MCF 10A (cell line): ENCODE measurements at places on chromosomes 5 and 9. TPM values are rescaled to one million over a fixed set of nuclear protein-coding genes. Genes with fewer than 3 reads are reported as not detected.
A peak's percentile ranks its signal among the peaks of the same experiment; 100 is the strongest.

The GPX8 gene
- total RNA-seq: 37.2 and 38.8 TPM in 2 replicates

The ADCY2 gene
- total RNA-seq: not detected in 2 replicates

The QRFP gene
- total RNA-seq: not detected in 2 replicates

The SAXO1 gene
- total RNA-seq: not detected in 2 replicates

The CDH18 gene
- total RNA-seq: not detected in 2 replicates

The PTPRD gene
- 0.98 TPM in 1 of 2 replicates, not detected in the other for total RNA-seq

The PCDHB2 gene
- 2.4 and 2.6 TPM in 2 replicates for total RNA-seq

DNA sequence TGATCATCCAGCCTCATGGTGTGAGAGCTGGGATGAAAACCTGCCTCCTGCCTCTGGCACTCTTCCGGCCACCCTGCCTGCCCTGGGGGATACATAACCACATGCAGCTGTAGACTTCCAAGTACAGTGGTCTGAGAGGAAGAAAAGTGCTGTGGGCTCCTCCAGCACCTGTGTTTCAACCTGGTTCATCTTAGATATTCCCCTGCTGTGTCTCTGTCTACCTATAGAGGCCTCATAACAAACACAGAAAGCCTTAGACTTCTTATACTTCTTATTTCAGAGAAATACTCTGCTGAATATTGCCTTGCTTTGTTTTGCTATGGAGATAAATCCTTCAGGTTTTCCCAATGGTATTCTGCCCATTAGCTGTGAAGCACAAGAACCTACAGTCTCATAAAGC lies 19.6 kb upstream of the TNFAIP8 start:
- no peak for DNase-seq
- peaks cover 9% of the 10 kb centered on the region for H3K36me3 ChIP-seq
- H3K4me3 ChIP-seq: no peak overlapping the region
- H3K27me3 ChIP-seq: no peaks in the 10 kb centered on the region
- peak overlapping the region; percentile 66 for H3K27ac ChIP-seq

DNA sequence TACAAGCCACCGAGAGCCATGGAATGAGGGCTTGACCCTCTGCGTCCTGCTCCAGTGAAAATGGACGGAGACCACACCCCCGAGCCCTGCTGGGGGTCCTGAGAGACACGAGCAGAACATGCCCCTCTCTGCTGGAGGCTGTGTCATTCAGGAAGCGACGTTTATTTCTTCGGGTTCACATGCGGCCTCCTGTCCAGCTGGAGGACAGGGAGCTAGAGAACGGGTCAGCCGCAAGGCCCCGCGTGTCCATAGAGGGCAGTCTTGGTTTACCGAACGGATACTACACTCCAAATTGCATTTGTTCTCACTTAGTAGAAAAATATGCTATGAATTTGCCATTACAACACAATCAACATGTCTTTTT lies 36.1 kb downstream of the MRPL36 start:
- peak; percentile 71 for DNase-seq
- no peak overlapping the region for H3K27ac ChIP-seq
- H3K27me3 ChIP-seq: no peaks in the 10 kb centered on the region
- no peaks in the 10 kb centered on the region for H3K4me1 ChIP-seq
- H3K4me3 ChIP-seq: no peak overlapping the region

GRCh38 chr5:139910901-139911300 lies 115.3 kb downstream of the PSD2 start:
- DNase-seq: peak; percentile 40
- H3K4me1 ChIP-seq: peaks cover 6% of the 10 kb centered on the region
- no peaks in the 10 kb centered on the region for H3K36me3 ChIP-seq
- no peak overlapping the region for H3K4me3 ChIP-seq

DNA sequence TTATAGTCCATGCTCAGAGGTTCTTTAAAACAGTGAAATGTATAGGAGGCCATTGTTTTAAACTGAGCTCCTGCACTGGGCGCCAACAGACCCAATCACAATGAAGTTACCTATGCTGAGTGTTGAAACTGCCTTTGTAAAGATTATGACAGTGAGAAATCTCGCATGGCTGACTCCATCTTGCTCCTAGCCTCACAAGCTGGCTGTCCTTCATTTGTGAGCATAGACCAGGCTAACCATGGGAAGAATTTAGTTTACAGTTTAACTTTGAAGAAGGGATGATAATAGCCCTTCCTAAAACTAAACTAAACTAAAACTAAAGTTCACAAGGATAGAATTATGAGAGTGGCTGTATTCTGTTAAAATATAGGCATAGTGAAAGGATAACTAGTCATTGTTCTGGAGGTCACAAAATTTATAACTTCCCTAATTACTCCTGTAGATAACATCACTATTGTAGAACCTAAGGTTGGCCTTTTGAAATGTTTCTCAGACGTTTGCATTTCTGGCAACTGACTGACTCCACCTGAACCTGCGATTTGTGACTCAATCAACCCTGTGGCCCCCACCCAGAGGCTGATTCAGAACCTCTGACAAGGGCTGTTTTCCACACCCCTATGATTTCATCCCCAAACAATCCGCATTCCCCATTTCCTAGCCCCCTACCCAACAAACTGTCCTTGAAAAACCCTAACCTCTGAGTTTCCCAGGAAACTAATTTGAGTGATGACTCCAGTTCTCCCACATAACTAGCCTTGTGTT lies 59.1 kb downstream of the HMHB1 start:
- peaks cover 16% of the 10 kb centered on the region for H3K4me1 ChIP-seq
- no peaks in the 10 kb centered on the region for H3K27me3 ChIP-seq
- peak; percentile 30 for DNase-seq

GRCh38 chr5:34411470-34412346 lies 244.4 kb upstream of the RAI14 start:
- no peak overlapping the region for H3K4me3 ChIP-seq
- DNase-seq: no peak
- no peaks in the 10 kb centered on the region for H3K4me1 ChIP-seq
- no peaks in the 10 kb centered on the region for H3K36me3 ChIP-seq

GRCh38 chr9:95250462-95251221 lies 66.9 kb downstream of the FANCC start:
- no peak overlapping the region for H3K4me3 ChIP-seq
- H3K27ac ChIP-seq: no peak overlapping the region
- H3K27me3 ChIP-seq: no peaks in the 10 kb centered on the region
- H3K36me3 ChIP-seq: peaks cover 8% of the 10 kb centered on the region

- H3K4me3 ChIP-seq: peak overlapping the region; percentile 92
- peak overlapping the region; percentile 84 for H3K27ac ChIP-seq
- DNase-seq: peak; percentile 70
- H3K36me3 ChIP-seq: peaks cover 13% of the 10 kb centered on the region
Observed at GRCh38 chr5:131265311-131265803, 1.5 kb downstream of the CDC42SE2 start.

GRCh38 chr9:6552498-6553121 lies 92.9 kb downstream of the GLDC start:
- H3K4me3 ChIP-seq: no peak overlapping the region
- H3K36me3 ChIP-seq: peaks cover 9% of the 10 kb centered on the region
- DNase-seq: no peak
- H3K4me1 ChIP-seq: peaks cover 19% of the 10 kb centered on the region

GRCh38 chr9:129750013-129750638 lies 2.7 kb downstream of the PTGES start:
- H3K4me1 ChIP-seq: peaks cover 38% of the 10 kb centered on the region
- DNase-seq: peak; percentile 77
- H3K27ac ChIP-seq: peak overlapping the region; percentile 82
- peak overlapping the region; percentile 93 for H3K4me3 ChIP-seq
- no peaks in the 10 kb centered on the region for H3K27me3 ChIP-seq
